ENCODE measurements at places on chromosomes 3 and 15.

- no peak for DNase-seq
Measured at GRCh38 chr15:60373327-60373726, 24.5 kb downstream of the ANXA2 start.

GRCh38 chr15:64682255-64682654, 93.1 kb downstream of the RBPMS2 start:
- no peak for DNase-seq

GRCh38 chr3:45555086-45555591, 39.4 kb upstream of the LIMD1 start:
- DNase-seq: no peak

GRCh38 chr3:23949784-23950183, 4.7 kb downstream of the NR1D2 start:
- DNase-seq: no peak

GRCh38 chr15:39472621-39473297, 108.1 kb upstream of the THBS1 start:
- DNase-seq: peak; percentile 91
